ENCODE measurements at places on chromosomes 13 and 19.

GRCh38 chr13:98938801-98939200 lies 39.1 kb downstream of the DOCK9 start:
- no peak for DNase-seq

GRCh38 chr13:22001336-22001735 lies 330.5 kb downstream of the FGF9 start:
- DNase-seq: no peak

- no peak for DNase-seq
Observed at GRCh38 chr19:18161636-18162002, 8.7 kb downstream of the PIK3R2 start.

- no peak for DNase-seq
Observed at GRCh38 chr13:46903748-46904147, 6.9 kb upstream of the HTR2A start.

DNA sequence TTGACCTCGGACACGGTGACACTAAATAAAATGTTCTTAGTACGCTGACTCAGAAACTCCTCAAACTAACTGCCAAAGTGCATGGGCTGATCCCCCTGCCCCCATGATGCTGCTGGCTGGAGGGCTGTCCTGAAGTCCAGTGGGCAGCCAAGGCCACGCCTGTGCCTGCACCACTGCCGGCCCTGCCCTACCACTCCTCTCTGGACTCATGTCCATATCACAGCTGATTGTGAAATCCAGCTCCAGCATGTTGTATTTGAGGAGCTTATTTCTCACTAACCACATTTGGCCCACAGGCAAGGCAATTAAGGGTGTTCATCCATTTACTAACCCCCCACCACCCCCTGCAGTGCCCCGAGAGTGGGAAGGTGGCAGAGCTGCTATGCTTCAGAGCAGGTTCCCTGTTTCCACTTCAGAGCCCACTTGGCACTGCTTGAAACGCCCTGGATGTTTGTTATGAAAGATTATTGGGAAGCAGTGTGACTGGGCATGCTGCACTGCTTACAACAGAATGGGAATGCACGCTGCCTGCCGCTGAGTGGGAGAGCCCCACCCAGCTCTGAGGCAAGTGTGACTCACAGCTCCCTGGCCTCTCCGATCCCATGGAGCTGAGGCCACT lies 114.0 kb downstream of the UQCRFS1 start:
- DNase-seq: no peak

- DNase-seq: no peak
Observed at GRCh38 chr13:74978591-74978990, 503.4 kb downstream of the TBC1D4 start.

DNA sequence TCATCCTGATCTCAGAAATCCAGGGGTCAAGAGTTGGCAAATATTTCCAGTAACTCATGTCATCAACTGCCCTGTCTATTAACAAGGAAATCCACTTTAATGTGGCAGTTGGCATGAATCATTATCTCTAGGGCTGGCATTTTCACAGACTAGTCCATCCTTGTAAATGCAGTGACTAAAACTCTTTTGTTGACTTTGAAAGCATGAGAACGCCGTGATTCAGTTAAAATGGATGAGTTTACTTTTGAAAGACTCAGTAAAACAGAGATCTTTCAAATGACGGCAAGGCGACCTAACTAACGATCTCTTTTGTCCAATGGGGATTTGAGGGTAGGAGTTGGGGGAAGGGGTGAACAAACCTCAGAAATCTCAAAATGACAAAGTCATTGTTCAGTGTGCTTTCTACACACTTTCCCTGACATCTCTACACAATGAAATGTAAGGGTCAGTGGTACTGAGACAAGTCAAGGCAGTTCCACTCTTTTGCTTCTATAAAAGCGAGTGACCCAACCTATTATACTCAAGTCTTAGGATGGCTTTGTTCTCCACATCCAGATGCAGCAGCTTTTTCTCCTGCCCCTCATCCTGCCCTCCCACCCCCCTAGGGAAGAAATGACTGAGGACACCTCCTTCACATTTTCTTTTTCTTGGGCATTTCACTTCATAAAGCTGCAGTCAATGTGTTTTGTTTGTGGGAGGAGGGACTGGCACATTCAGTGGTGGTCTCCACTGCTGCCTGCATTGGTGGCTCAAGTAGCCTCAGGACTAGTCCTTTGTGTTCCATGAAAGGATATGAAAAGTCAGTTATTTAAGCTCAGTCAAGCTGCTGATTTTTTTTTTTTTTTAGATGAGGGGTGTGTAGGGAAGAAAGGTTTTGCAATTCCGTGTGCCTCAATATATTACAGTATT lies 200.5 kb downstream of the ABCC4 start:
- DNase-seq: no peak
